ENCODE measurements at places on chromosomes 1 and 21. TPM values are rescaled to one million over a fixed set of nuclear protein-coding genes. Genes with fewer than 3 reads are reported as not detected.

DNA sequence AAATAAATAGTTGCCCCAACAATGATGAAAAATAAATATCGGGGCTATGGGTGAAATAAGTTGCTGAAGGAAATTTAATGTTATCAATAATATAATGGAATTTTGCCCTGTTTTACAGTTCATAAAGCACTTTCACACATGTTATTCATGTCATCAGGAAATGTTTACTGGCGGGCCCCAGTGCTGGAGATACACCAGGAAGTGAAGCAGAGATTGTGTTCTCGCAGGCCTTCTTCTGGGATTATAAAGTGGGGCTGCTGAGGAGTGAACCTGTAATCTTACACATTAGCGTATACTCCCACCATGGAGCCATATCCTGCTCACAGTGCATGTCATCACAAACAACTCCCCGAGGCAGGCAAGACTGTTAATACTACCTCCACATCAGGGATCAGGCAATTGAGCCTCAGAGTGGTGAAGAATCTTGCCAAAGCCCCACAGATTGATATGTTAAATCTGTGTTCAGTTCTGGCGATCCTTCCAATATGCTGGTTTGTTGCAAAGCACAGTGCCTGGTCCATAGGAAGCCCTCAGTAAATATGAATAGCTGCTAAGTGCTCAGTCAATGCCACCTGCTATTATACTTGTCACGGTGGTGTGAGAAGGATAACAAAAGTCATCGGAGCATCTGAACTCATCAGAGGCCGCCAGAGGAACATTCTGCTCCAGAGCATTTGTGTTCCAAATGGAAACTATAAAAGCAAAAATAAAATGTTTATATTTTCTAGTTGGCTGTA, 104.4 kb upstream of the UBE2U start:
- DNase-seq: no peak

DNA sequence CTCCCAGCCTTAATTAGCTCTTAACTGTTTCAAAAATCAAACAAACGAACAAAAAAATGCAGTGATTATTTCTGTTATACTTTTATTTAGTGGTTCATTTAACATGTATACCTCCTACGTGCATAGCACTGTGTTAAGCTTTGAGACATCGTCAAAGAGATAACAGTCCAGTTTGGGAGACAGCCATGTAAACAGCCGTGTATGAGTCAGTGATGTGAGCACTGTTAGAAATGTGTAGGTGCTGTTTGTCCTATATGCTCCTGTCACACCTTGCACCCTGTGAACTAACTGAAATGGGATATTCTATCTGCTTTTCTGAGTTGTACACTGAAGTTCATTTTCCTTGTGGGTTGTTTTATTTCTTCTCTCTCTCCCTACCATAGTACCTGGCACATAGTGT, 109.7 kb upstream of the CACYBP start:
- DNase-seq: no peak

DNA sequence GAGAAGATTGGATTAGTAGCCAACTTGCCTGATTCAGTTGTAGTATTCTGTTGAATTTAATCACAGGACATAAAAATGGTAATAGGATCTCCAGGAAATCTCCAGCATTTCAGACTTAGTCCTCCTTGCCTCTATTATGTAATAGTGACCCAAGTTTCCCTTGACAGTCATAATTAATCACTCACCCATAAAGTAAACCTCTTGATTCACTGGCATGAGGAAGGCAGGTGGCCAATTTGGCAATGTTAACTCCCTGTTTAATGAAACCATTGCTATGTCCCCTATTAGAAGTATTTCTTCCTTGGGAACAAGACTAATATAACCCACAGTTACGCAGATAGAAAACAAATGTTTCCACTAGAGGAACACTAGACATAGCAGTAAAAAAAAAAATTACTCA, 604.8 kb upstream of the CXADR start:
- DNase-seq: no peak

GRCh38 chr1:198653808-198654413, 15.1 kb downstream of the PTPRC start:
- no peak for DNase-seq

DNA sequence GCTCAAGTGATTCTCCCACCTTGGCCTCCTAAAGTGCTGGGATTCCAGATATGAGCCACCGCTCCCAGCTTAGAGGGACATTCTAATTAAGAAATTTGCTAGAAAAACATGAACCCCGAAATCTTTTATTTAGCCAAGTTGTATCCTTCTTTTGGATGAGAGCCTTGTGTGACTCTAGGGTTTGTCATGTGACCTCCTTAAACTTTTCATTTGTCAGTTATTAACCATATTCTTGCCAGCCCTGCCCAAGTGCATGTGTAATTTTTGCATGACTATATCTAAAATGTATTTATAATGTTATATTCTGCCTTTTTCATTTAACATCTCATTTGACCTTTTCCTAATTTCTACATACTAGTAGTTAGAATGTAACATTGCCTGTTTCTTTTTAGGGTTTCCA, 1.9 kb downstream of the UTP25 start:
- no peak for DNase-seq

- DNase-seq: no peak
Observed at GRCh38 chr1:154962156-154962749, 671 bp upstream of the PYGO2 start.

DNA sequence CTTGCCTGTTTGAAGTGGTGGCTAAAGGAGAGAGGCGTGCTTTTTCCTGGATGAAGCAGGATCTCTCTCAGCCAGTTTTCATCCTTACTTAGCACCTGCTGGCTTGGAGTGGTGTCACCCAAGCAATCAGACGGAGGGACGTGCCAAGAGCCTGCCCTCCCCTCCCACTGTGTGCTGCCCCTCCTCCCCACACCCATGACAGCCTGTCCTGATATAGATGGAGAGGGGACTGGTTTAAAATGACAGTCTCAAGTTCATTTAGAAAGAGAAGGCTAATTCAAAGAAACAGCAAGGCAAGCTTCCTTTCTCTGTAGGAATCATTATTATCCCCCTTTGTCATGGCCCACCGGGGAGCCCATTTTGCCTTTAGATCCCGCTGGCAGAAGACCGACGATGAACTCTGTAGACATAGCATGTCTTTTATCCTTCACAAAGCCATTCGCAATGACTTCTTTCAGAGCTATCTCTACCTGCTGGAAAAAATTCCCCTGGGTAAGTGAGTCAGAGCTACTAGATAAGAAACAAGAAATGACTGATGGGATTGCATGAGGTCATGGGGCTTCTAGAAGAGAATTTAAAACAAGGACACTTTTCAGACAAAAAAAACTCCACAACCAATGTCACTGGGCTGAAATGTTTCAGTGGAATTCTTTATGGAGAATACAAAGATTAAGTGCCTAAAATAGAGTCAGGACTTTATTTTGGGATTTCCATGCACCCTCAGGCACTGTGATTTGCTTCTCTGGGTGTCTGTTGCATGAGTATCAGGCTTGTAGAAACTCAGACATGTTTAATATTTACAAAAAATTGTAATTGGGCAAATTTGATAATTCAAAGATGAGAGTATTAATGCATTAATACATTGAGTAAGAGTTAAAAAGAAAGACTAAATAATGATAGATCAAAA, at the start of gene NTMT2:
NTMT2 (plus strand) TSS at position 190 of the 907 bp plus-strand sequence; CDS start at position 339, 149 bp downstream.
- DNase-seq: no peak

GRCh38 chr1:229152311-229152710, 118.6 kb upstream of the RAB4A start:
- no peak for DNase-seq

DNA sequence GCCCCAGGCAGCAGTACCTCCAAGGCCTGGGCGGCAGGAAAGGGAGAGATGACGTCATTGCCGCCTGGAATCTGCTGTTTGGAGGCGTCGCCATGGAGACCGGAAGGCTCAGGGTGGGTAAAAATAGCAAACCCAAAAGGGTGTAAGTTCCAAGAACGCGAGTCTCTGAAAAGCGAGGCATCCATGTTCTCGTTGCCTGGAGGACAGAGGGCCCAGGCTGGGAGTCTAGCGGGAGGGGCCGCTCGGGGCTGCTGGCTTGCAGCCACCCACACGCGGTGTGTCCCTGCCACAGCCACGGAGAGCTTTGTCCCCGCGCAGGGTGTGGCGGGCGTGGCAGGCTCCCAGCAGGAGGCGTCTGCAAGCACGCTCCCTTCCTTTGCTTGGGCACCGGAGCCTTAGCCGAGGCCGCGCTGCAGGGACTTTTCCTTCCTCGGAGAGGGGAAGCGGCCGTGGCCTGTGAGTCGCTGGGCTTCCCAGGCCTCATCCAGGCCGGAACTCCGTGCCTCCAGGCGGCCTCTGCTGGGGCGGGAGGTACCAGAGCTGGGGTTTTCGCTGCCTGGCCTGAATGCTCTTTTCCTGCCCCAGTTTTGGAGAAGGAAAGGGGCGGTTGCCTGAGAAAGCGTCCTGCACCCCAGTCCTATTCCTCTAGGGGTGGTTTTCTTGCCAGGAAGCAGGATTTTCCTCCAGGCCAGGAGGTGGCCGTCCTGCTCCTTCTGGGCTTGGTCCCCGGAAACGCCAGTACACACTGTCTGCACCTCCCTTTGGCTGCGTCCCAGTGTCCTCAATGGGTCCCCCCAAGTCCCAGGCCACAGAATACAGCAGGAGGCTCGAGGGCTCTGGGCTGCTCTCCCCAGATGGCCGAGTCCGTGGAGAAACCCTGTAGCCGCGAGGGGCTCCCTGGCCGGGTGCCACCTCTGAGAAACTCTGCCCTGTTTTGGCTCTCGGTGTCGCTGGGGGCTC, 15.3 kb upstream of the SKI start:
- DNase-seq: peak; percentile 72

GRCh38 chr1:69967245-69967766, 238.1 kb downstream of the LRRC40 start:
- no peak for DNase-seq

GRCh38 chr1:217091561-217091960, 368.3 kb upstream of the ESRRG start:
- DNase-seq: no peak

DNA sequence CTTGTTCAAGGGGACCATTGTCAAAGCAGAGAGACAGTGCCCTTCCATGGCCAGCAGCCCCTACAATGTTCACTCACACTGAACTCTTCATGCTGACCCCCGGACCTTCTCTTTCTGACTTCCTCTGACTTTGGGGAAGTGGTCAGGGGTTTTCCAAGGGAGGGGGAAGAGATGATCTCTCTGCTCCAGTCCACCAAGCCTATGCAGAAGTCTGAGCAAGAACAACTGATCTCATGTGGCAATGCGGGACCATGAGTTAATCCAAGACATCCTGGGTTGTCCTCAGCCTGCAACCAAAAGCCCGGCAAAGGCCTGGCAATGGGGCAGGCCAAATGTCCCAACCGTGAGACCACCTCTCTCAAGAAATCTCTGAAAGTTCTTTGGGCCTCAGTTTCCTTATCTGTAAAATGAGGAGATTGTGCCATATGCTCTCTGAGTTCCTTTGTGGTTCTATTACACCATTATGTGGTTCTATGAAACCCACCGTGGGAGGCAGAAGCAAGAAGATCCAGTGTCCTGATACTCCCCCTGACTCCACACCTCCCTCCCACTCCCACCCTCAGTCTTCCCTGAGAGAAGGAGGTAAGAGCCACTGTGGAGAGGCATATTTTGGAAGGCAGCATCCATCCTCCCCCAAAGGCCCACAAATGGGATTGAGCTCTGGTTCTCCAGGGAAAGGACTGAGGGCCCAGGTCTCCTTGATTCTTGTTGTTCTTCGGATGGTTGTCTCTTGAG, 11.8 kb upstream of the ARHGEF2 start:
- DNase-seq: no peak

DNA sequence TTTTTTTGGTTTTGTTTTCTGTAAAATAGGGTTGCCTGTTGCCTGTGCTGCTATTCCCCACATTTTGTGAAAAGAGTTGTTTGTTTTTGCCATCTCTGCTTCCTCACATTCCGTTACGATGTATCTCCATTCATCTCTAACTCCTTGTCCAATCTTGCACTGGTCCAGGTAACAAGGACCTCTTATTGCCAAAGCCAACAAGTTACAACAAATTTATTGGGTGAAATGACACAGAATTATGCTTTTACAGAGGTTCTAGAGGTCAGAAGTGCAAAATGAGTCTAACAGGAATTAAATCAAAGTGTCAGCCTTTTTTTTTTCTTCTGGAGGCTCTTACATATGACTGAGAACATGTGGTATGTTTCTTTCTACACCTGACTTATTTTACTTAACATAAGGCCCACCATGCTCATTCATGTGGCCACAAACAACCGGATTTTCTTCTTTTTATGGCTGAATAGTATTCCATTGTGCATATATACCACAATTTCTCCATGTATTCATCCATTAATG, 787.9 kb upstream of the B3GALT2 start:
- no peak for DNase-seq

- no peak for DNase-seq
Observed at GRCh38 chr1:198068285-198068684, 88.5 kb upstream of the NEK7 start.

GRCh38 chr21:27408826-27409225, 441.9 kb upstream of the ADAMTS5 start:
- no peak for DNase-seq

DNA sequence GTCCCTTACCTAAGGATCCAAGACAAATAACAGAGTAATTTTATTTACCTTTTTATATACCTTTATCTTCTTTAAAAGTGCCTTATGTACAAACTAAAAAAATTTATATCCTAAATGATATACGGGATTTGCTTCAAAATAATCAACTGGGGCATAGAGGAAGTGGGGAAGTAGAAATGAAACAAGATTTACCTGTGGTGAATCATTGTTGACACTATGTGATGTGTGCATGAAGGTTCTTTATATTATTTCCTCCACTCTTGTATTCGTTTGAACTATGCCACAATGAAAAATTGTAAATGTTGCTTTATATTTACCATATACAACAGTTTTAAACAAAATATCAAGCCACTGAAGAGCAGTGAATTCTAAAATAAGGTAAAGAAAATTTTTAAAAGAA, 13.0 kb downstream of the RGS7 start:
- DNase-seq: no peak

DNA sequence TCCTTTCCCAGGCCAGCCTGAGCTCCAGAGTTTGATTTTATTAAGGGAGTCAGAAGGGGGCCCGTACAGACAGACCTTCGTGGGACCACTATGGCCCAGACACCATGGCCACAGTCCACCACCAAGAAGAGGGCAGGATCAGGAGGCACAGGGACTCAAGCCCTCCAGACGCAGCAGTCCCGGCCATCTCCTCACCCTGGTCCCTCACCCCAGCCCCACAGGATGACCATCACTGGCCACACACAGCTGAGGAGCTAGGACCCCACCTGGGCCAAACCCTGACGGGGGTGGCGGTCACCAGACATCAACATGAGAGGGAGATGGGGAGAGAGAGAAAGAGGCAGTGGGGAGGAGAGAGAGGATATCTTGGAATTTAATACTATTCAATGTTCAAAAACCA, 29.2 kb upstream of the AGPAT3 start:
- no peak for DNase-seq

- DNase-seq: no peak
Observed at GRCh38 chr1:154181944-154182343, 10.0 kb downstream of the TPM3 start.

DNA sequence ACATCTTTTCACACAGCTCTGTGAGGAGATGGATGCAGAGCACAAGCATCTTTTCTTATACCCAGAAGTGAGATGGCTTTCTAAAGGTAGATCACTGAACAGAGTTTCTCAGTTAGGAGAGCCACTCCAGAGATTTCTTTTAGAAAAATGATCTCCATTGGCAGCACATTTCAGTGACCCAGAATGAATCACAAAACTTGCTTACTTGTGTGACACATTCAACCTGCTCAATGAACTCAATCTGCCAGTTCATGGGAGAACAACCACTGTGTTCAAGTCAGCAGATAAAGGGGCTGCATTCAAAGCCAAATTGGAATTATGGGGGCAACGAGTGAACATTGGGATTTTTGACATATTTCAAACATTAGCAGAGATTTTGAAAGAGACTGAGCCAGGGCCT, 78.3 kb downstream of the UCHL5 start:
- no peak for DNase-seq

LRRC38 gene
- not detected for total RNA-seq

AMY2B gene
- 18.0 TPM for total RNA-seq

PIGR gene
- 23.3 TPM for total RNA-seq
